Kidney capillary endothelial cell (primary cell): ENCODE measurements at places on chromosomes 3 and 15.

DNA sequence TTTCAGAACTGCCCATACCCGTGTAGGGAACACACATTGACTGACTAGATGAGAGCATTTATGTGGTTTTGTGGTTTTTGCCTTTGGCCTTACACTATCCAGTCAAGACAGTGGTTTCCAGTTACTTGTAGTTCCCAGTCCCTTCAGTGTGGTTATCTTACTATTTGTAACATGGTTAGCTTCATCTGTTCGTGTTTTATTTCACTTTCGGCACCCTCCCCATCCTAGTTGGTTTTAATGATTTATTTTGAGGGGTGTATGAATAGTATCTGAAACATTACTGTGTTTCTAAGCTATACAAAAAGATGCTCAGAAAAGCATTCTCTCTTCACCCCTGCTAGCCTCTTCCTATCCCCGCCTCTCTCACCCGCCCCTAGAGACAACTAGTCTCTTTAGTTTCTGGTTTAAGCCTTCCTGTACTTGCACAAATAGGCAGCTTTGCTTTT is 14.1 kb downstream of the LYSMD4 start:
- DNase-seq: no peak

- no peak for DNase-seq
These were observed 20.6 kb upstream of the EPHB3 start for GRCh38 chr3:184540777-184541681.

GRCh38 chr3:123078101-123078500 is 11.3 kb downstream of the PDIA5 start:
- no peak for DNase-seq

- DNase-seq: no peak
These were observed 2.6 kb downstream of the SPTBN5 start for GRCh38 chr15:41891226-41891625.

- no peak for DNase-seq
These were observed 180.3 kb downstream of the ABHD5 start for GRCh38 chr3:43870844-43871626.

GRCh38 chr15:56086566-56086965 is 93.2 kb upstream of the NEDD4 start:
- no peak for DNase-seq

DNA sequence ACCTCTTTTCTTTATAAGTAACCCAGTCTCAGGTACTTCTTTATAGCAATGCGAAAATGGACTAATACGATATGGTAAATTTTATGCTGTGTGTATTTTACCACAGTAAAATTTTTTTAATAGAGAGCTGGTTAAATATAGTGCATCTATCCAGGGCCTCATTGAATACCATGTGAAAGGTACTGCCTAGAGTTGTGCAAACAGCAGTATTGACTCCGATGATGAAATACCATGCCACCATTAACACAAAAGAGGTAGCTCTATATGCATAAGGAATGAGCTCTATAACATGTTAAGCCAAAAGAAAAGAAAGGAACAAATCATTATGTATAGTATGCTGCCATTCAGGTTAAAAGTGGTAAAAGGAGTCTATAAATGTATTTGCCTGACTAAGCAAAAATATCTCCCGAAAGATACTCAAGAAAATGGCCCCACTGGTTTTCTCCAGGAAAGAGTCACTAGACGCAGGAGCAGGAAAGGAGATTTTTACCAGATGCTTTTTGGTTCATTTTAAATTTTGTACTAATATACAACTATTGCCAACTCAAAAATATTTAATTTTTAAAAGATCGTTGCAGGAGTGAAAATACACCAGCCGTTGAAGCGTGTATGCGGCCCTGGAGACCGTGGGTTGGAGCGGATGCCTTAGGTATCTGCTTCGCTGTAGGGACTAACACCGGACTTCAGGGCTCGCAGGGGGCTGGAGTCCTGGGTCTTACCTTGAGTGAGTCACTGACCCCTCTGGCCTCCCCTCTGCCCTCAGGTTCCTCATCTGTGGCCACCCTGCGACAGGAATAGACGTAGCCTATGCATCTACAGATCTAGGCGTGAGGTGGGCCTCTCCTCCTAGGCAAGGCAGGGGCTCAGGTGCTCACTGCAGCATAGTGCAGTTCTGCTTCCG is 120.1 kb downstream of the CHSY1 start:
- DNase-seq: no peak
